ENCODE measurements at places on chromosomes 7 and 10.

GRCh38 chr7:130957137-130957513 lies 223.1 kb upstream of the KLF14 start:
- DNase-seq: no peak

DNA sequence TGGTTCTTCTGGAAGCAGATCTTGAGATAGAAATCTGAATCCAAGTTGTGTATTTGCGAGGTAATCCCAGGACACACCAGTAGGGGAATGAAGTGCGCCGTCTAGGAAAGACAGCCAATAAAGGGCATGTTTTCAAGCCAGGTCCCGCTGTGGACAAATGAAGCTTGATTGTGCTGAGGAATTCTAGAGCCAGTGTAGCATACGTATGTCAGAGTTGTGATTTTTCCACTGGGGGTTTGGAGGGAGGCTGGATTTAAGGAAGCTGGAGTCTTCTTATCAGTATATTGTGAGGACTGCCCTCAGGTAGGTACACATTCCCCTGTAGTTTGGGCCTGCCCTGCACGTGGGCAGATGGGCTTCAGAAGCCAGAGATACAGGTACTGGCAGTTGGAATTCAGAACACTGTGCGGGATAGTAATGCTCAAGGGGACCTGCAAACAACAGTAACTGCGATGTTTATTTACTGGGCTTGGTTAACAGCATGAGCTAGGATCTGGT lies 50.9 kb downstream of the GALNT11 start:
- DNase-seq: no peak

- DNase-seq: no peak
These were observed 5.7 kb upstream of the GOT1 start for GRCh38 chr10:99435986-99436638.

DNA sequence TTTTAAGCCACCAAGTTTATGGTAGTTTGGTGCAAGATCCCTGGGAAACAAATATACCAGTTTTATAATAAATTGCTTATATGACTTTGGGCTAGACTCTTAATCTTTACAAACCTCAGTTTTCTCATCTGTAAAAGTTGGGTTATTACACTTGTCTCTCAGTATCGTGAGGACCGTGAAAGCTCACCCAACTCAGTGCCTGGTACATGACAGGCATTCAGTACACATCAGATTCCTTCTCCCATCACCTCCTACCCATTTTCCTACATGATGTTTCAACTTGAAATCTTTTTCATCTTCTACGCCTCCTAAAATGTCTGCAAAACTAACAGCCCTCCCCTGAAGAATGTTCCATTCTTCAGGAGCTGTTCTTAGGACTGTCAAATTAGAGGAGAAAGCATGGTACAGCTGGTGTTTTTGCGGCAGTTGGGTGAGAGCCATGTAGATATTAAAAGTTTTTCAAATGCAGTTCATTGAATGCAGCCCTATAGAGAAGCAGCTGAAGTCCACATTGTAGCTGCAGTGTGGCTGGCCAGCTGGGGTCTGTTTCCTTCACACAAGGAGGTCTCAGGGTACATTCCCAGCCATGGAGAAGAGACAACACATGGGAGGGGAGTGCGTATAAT lies 812.8 kb downstream of the LRMDA start:
- no peak for DNase-seq

GRCh38 chr7:149241696-149242095 lies 2.2 kb downstream of the ZNF212 start:
- no peak for DNase-seq

GRCh38 chr10:97406064-97406463 lies 4.9 kb upstream of the RRP12 start:
- no peak for DNase-seq

GRCh38 chr7:18338910-18339523 lies 156.5 kb upstream of the HDAC9 start:
- DNase-seq: no peak

GRCh38 chr7:112132051-112132694 lies 74.0 kb downstream of the DOCK4 start:
- no peak for DNase-seq

GRCh38 chr7:75662579-75663301 lies 76.0 kb downstream of the HIP1 start:
- no peak for DNase-seq

- no peak for DNase-seq
These were observed 305.7 kb downstream of the FZD1 start for GRCh38 chr7:91569728-91570457.

Data from left lobe of liver (tissue), 2 donors.